CD4-positive, alpha-beta T cell treated with Interleukin-2 at 100 ng/mL for 4 hours (primary cell): ENCODE measurements at places on chromosomes 4 and X.

DNA sequence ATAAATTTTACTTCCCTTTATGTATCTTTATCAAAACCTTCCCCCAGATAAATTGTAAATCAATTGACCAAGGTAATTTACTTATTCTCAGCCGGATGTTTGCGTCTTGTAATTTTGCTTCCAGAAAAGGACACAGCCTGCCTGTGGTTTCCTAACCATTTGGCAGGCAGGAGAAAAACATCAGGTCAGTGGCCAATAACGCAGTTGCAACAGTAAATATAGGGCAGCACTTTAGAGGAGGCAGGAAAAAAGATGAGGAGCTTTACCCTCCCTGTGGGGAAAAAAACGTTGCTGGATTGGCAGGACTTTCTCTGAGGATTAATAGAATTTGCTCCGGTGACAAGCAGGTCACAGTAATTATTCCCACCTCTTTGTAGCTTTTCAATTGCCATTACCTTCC is 2618.1 kb downstream of the ARAP2 start:
- no peak for DNase-seq

DNA sequence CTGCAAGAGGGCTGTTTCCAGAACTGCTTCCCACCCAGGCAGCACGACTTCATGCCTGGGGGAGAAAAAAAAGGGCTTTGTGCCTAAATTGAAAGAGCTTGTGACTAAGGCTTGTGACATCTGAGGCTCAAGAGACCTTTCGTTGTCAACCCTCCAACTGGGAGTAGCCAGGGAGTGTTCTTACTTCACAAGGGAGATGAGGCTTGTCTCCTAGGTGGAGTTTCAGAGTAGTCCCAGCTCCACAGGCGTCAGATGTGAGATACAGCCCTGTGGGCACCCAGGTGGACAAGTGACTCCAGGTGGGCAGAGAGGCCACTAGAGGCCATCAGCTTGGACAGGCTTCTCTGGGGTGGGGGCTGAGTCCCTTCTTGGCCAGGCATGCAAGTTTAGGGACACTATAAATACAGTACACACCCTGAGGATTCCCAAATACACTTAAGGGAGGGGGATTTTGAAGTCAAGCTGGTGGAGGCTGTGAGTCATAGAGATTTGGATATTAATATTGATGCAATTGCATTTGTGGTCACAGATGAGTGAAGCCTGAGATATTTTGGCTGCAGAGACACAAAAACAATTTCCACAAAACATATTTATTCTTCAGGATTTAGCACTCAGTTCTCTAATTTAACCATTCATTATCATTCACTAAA is 40.1 kb upstream of the SETD7 start:
- DNase-seq = no peak

GRCh38 chr4:68407868-68408190 is 39.4 kb upstream of the TMPRSS11E start:
- no peak for DNase-seq

- peak; percentile 36 for DNase-seq
Measured at GRCh38 chrX:41733939-41734338, 10.0 kb downstream of the GPR82 start.

DNA sequence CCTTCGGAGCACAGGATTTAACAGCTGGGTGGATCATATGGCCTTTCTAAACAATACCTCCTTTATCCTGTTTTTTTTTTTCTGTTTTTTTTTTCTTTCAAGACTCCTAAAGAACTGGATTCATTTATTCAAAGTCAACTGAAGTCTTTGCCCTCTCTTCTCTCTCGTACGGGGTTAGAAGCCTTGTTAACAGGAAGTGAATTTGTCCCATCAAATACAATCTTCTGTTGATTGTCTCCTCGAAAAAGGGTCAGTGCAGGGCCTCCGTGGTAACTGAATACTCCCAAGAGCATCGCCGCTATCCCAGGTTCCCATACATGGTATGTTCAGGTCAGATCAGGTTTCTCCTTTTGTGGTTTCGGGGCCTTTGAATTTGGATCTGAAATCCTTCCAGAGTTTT is 1.8 kb upstream of the TMEM128 start:
- no peak for DNase-seq

- DNase-seq = no peak
Measured at GRCh38 chr4:143402776-143403552, 66.3 kb downstream of the GAB1 start.

GRCh38 chr4:113476800-113477199 is 284.7 kb downstream of the CAMK2D start:
- DNase-seq = no peak
